ENCODE measurements at places on chromosomes 12 and 14. TPM values are rescaled to one million over a fixed set of nuclear protein-coding genes. Genes with fewer than 3 reads are reported as not detected.

DNA sequence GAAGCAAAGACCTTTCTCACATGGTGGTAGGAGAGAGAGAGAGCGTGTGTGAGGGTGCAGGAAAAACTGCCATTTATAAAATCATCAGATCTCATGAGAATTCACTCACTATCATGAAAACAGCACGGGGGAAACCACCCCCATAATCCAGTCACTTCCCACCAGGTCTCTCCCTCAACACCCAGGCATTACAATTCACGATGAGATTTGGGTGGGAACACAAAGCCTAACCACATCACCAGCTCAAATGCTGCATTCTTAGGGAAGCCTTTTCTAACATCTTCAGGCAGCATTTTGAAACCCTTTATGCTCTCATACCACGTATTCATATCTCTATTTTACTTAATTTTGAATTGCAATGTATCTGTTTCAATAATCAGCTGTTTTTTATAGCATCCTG, 165.9 kb downstream of the TMTC3 start:
- DNase-seq = no peak

- no peak for DNase-seq
Observed at GRCh38 chr12:94994312-94994711, 9.2 kb downstream of the NDUFA12 start.

DNA sequence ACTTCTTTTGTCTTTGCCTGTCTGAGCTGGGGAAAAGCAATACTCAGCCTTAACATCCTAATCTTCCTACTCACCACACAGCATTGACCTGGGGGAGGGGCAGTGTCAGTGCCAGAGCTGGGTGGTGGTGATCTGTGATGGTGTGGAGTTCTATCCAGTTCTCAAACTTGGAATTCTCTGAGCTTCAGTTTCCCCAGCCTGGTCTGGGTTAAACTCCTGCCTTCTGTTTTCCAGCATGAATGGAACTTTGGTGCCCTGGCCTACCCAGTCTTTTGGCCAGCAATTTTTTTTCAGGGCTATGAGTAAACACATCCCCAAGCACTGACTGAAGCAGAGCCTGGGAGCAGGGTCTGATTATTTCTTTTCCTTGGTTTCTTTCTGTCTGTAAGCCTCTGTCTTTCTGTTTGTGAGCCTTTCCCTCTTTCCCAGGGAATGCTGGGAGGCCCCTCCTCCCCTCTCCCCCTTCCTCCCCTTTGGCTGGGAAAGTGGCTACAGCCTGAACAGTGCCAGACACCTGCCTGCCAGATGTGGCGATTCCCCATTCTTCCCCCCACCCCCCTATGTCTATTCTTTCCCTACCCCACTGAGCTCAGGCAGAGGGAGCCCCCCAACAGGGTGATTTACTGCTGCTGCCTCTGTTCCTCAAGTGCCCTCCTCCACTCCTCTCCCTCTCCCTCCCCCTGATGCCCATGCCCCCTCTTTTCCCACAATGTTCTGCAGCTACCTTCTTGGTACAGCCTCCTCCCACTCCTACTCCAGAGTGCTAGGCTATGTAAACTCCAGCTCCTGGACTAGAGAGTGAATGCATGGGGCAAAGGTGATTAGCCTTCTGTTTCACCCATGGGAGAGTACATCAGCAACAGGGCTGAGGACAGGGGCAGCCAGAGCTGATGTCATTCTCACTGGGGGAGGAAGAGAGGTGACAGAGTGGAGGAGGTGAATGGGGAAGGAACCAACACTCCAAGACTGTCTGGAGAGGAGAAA, 11.1 kb downstream of the GPR84 start:
- no peak for DNase-seq

DNA sequence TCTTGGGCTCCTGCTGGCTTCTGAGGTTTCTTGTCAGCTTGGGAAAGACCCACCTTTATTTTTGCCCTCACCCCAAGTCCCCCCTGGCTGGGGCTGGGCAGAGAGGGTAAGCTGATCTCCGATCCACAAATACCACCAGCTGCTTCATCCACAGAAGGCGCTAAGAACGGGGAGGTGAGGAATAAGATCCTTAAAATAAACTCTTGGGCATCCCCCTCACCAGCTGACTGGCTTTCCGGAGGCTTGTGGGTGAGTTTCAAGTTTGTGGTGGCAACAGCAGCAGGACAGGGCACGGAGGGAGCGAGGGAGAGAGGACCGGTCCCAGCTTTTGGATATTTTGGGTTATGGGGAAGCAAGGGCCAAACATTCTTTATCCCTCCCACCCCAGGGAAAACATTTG, 20.8 kb upstream of the HSPB8 start:
- no peak for DNase-seq

- no peak for DNase-seq
Observed at GRCh38 chr12:53057816-53058500, 8.1 kb downstream of the TNS2 start.

GRCh38 chr12:19778797-19779196, 339.5 kb downstream of the AEBP2 start:
- no peak for DNase-seq

DNA sequence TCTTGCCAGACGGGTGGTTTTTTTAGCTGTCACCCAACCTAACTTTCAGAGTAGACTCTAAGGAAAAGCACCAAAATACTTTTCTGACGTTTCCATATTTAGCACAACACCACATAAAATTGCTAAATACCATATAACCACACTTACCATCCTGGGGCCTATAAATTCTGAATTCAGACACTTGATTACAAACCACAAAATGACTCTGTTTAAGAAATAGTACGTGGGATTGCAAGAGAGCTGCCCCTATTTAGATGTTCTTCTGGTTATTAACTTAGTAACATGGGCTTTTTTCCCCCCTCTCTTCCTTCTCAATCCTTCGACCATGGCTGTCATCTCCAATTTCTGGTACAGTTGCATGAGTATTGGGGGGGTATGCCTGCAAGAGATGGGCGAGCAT, 287.7 kb downstream of the BMP4 start:
- no peak for DNase-seq

DNA sequence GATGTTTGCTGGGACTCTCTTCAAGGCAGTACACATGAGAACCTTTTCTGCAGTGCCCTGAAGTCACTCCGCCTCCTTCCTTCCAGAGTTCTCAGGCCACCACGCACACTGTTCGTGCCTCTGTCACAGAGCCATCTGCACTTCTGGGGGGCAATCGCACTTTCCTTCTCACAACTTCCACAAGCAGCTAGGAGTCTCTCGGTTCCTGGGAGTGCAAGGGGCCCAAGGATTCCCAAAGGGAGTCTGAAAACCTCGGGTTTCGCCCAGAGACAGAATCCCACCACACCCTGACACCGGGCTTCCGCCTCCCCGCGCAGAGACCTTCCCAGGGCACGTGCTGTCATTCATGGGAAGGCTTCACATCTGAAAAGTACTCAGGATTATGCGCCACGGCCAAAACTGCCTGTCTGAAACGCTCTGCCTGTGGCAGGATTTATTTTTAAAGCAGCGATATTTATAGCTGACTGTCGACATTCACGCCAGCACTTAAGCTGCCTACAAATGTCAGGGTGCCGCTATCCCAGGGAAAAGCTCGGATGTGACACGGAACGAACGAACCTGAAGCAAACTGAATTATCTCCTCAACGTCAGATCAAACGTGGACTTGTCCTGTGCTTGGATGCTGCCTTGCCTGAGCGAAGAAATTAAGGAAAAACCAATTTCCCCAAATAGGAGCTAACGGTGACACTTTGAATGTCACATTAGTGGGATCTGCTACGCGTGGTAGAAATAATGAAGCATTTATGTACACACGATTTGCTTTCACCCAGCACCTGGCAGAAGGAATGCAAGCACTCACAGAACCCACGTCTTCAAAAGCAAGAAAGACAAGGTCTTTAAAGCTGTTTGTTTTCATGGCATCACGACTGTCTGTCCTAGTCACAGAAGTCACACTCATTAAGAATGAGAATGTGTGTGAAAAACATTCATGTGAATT, 154.0 kb downstream of the PIWIL1 start:
- DNase-seq = no peak

DNA sequence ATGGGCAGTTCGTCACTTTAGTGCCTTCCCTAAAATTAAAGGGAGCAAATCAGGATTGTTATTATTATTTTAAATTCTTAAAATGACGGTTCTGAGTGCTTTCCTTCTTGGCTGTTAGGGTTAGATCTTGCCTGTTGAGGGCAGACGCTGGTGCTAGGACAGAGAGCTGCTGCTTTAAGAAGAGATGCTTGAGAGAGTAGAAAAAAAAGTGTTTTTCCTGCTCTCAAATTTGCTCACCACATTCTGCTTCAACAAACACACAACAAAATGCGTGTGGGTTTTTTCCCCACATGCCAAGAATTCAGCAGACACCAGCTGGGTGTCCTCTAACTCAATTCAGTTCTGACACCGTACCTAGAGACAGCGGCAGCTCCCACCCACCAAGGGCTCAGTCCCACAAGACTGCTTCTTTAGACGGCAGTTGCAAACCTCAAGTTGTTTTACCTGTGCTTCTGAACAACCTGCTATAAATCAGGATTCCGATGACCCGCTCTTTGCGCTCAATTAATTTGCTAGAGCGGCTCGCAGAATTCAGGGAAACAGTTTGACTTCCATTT, 75.8 kb upstream of the RIN3 start:
- DNase-seq = no peak

GRCh38 chr14:105071942-105072341, 6.7 kb upstream of the GPR132 start:
- no peak for DNase-seq

DNA sequence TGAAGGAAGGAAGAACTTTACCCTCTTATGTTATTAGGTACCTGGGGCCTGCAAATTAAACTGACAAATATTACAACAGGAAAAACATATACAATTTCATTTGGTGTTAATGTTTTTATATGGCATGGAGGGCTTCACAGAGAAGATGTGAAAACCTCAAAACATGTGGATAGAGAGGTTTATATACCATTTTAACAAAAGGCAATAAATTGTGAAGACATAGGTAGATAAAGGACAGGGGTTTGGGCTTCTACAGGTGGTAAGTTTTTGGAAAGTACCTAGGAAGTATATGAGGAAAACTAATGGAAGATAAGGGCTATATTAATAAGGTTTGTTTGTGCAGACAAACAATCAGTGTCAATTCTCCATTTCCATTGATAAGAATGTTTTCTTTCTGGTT, 95.1 kb upstream of the ATF7IP start:
- DNase-seq = no peak

GRCh38 chr12:52280319-52280795, 5.9 kb downstream of the KRT86 start:
- no peak for DNase-seq

DNA sequence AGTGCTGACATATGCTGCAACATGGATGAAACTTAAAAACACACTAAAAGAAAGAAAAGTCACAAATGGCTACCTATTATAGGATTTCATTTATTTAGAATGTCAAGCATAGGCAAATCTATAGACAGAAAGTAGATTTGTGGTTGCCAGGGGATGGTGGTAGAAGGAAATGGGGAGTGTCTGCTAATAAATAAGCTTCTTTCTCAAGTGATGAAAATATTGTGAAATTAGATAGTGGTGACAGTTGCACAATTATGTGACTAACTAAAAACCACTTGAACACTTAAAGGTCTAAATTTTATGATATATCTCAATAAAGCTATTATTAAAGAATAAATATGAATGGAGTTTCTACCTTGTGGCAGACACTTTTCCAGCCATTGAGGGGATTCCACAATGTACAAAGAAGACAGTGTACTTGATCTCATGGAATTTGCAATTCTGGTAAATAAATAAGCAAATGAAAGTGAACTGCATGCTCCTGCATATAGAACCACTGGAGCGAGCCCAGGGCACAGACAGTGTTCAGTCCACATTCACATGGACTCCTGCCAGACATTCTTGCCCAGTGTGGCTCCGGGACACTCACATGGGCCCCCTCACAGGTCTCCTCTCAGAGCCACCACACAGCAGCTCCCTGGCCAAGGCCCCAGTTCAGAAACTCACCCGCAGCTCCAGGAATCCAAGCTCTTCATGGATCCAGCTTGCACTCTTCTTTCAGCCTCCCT, 107.1 kb upstream of the ARID2 start:
- DNase-seq = no peak

- DNase-seq = no peak
Observed at GRCh38 chr14:60089221-60089620, 2.5 kb upstream of the PCNX4 start.

GRCh38 chr12:67837876-67838275, 151.4 kb upstream of the IFNG-AS1 start:
- no peak for DNase-seq

- no peak for DNase-seq
Observed at GRCh38 chr14:55031190-55031589, 4.2 kb downstream of the SOCS4 start.

- DNase-seq = no peak
Observed at GRCh38 chr14:79062226-79062625, 892.1 kb downstream of the NRXN3 start.

DNA sequence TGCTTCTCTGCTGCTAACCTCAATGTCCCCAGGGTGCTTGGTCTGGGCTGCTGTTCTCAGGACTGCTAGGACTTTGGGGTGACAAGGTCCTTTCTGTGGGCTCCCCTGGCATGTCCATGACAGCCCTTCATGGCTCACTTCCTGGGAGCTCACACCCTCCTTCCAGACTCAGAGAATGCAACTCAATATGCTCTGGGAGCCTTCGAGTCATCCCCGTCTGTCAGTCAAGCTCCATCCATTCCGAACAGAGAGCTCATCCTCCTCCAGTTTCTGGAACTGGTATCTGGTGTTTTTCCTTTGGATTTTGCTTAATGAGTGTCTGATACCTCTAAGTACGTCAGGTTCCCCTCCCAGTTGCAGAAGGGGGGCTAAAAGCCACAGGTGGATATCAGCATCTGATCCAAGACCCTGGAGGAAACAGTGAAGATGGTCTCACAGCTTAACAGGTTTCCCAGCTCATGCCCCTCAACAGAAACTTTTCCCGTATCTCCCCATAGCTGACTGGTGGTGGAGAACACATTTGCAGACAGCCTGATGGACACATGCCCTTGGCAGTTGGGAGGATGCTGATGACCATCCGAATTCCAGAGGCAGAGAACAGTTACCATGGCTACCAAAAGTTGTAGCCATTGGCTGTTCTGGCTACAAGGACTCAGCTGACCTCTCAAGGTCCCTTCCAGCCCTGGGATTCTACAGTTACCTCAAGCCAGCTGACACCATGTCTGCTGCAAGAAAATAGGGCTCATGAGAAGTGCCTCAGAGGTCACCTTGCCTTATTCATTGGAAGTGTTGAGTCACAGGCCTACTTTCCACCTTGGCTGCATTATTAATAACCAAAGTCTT, 9.5 kb upstream of the RAB35 start:
- no peak for DNase-seq

GRCh38 chr14:78227248-78228077, 57.3 kb downstream of the NRXN3 start:
- DNase-seq = no peak

- DNase-seq = no peak
Observed at GRCh38 chr14:74867673-74868072, 8.3 kb downstream of the PROX2 start.

CCDC85C gene
- total RNA-seq = 53.1 TPM

TSPAN8 gene
- total RNA-seq = not detected

AMDHD1 gene
- total RNA-seq = 0.49 TPM

HSP90B1 gene
- 402 TPM for total RNA-seq

KRT77 gene
- not detected for total RNA-seq

ACSM4 gene
- total RNA-seq = not detected

RHOJ gene
- 18.3 TPM for total RNA-seq

TAS2R13 gene
- total RNA-seq = 0.43 TPM

FGD6 gene
- total RNA-seq = 22.2 TPM
